ENCODE measurements at places on chromosomes 5 and 9.

DNA sequence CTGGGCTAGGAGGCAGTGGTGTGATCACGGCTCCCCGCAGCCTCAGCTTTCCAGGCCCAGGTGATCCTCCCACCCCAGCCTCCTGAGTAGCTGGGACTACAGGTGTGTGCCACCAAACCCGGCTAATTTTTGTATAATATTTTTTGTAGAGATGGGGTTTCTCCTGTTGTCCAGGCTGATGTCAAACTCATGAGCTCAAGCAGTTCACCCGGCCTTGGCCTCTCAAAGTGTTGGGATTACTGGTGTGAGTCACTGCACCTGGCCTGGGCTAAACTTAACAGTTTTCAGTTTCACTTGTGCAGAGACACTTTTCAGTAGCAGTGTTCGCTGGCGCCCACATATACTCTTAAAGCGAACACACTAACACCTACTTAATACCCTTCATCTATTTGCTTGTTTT lies 205.6 kb upstream of the ZNF608 start:
- DNase-seq: no peak

DNA sequence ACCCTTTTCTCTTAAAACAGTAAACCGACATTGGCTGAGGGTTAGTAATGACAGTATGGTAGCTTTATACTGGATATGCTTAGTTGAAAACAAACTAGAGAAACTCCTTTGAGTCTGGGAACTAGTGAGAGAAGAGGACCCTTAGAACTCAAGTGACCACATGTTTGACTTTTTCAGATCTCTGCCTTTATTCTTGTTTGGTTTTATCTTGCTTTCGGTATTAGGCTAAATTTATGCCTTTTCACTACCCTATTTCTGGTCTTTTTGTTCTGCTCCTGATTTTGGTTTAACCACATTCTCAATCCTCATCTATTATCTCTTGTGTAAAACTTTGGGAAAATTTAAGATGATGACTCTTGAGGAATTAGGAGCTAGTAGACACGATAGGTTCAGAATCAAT lies 11.0 kb downstream of the SNAPC3 start:
- DNase-seq: no peak

DNA sequence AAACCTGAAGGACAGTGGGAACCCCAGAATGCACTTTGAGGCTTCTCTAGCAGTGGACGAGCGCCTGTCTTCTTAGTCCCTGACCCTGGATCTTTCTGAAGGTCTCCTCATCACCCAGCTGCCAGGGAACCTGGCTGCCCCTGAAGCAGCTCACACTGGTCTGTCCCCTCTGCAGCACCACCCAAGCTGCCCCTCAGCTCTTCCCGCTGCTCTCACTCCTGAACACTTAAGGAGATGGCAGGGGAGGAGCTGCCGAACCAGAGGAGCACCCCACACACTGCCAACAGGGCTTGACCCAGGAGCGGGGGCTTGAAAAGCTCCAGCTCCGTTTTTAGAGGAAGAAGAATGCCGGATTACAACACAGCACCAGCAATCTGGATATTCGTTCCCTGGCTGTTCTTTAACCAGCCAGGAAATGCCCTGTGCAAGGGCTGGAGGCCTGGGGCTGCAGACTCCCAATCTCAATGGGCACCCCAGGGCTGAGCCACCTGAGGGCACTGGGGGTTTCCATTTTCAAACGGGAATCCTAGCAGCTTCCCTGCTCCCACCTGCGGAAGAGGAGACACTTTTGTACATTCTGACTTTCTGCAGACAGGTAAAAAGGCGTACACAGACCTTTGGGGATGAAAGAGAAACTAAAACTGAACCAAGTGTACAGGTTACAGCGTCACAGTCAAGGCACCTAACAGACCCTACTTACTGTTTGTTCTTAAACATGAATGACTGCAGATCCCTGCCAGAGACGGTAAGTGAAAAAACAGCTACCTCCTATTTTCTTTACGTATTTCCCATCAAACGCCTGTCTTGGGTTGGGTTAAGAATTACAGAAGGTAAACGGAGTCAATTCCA lies 36.3 kb downstream of the GOLM1 start:
- no peak for DNase-seq

- DNase-seq: no peak
Measured at GRCh38 chr5:146284016-146284415, 54.6 kb upstream of the POU4F3 start.

Data from stimulated activated CD4-positive, alpha-beta T cell treated with anti-CD3 and anti-CD28 coated beads, TNF-alpha, amount 100 ng/mL, for 24 hours (primary cell).